ENCODE measurements at places on chromosomes 16 and 17.

GRCh38 chr17:82696916-82697807 lies 1.3 kb downstream of the RAB40B start:
- no peak for DNase-seq

DNA sequence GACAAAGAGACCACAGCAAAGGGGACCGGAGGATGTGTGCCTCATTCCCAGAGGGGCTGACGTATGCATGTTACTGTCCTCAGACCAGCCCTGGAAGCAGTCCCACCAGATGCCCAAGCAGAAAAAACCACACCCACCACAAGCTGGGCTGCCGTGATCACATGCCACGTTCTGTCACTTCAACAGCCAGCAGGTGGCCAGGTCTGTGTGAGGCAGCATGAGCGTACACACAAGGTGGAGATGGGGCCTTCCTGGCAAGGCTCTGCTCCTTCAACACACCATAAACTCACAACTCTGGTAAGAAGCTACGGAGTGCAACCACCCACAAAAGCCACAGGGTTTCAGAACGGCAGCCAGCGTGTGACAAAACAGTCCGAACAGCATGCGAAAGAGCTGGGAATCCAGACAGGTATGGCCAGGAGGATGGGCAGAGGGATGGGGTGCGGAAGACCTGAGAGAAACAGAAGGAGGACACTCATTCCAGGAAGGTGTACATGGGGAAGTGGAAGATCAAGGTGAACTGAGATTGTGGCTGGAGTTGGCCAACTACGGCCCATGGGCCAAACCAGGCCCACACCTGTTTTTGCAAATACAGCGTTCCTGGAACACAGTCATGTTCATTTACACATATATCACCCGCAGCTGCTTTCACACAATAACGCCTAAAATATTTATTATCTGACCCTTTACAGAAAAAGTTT lies 27.9 kb downstream of the MBTPS1 start:
- DNase-seq: no peak

- DNase-seq: no peak
These were observed 93.5 kb downstream of the RBFOX1 start for GRCh38 chr16:7426161-7426560.

GRCh38 chr17:81173052-81173761 lies 7.2 kb upstream of the AATK start:
- no peak for DNase-seq

DNA sequence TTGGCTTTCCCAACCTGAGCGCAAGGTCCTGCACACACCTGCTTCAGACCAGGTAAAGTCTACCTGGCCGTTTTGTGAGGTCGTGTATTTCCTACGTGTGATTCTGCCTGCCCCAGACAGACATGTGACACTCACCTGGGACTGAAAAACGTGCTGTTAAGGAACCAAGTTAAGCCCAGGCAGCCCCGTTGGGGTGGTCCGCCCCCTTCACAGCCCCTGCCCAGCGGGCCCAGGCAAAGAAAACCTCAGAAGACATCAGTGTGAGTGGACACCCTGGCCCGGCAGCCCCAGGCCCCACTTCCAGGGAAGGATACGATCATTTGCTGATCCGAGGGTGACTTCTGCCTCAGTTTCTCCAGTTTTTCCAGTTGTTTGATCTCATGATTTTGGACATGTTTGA lies 4.7 kb downstream of the CIBAR2 start:
- DNase-seq: no peak

DNA sequence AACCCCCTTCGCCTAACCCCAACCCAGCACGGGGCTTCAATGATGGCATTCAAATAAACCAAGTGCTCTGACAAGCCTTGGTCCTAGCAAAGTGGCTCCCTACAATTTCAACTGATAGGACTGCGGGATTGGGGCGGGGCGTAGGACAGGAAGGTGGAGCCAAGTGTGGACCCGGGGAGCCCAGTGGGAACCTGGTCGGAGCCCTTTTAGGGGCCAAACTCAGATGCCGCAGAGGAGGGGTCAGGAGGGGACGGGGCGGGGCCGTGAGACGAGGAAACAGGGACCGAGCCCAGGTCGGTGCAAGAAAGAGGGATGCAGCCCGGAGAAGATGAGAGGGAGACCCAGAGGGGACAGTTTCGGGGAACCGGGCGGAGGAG lies 13.2 kb upstream of the CDIPT start:
- DNase-seq: no peak

DNA sequence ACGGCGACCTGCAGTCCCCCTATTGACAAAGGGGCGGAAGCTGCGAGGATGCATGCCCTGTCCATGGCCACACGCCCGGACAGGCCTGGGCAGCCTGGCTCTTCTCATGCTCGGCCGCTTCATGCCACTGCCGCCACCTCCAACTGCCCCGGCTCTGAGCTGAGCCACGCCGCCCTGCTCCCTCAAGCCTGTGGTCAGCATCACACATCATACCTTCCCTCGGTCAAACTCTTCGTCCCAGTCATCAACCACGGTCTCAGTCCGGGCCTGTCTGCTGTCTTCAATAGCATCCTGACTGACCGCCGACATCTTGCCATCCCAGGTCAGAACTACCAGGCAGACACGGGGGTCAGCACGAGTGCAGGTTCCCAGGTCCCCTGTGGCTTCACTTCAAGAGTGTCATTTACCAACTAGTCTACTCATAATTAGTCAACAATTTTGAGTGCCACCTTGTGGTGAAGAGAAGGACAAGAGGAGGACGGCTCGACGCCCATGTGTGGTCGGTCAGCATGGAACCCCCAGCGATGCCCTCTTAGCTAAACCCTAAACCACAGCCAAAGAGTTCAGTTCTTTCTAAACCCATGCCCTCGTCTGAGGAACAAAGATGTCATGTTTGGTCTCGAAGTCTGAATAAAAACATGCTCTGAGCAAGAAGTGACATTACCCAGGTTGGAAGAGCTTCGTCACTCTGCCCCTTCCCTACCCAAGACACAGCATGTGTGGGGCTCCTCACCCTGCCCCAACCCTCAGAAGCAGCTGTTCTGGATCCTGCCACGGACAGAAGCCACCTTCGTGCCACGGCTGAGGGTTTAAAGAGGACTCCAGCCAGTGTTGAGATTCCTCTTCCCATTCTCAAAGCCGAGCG lies 16.9 kb upstream of the CYTH1 start:
- no peak for DNase-seq

DNA sequence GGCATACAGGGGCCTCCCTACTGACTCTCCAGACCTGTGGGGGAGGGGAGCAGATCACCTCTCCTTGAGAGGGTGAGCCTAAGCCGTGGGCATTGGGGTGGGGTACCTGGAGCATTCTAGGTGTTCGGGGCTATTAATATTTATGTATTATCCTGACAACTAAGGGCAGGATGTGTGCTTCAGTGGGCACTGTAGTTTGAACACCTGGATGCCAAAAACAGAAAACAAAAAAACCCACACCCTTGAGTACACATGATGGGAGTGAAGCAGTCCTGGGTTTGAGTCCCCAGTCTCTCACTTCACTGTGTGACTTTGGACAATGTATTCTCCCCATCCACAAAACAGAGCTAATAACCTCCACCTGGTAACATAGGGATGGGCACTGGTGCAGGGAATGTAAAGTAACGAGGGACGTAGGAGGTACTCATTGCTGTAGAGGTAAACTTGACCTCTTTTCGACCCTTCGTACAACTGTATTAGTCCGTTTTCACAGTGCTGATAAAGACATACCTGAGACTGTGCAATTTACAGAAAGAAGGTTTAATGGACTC lies 257.8 kb downstream of the CPPED1 start:
- DNase-seq: no peak

GRCh38 chr16:5615868-5616642 lies 518.5 kb upstream of the EEF2KMT start:
- DNase-seq: peak; percentile 66

- no peak for DNase-seq
These were observed 6.3 kb downstream of the SLC25A39 start for GRCh38 chr17:44318077-44318892.

DNA sequence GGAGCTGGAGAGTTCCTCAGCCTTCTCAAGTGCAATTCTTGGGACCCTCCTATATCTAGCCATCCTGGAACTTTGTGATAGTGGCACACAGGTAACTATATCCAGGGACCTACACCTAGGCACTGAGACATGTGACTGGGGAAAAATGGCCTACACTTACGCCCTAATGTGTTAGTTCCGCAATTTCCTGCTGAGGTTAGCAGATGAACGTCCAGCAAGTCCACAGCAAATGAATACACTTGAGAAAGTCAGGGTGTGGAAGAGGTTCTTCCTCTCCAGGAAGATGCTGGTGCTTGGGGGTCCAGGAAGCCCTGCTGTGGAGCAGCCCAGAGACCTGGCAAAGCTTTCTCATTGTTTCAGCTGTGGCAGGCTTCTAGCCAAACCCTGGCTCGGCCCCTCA lies 20.8 kb downstream of the PIK3R5 start:
- DNase-seq: no peak

DNA sequence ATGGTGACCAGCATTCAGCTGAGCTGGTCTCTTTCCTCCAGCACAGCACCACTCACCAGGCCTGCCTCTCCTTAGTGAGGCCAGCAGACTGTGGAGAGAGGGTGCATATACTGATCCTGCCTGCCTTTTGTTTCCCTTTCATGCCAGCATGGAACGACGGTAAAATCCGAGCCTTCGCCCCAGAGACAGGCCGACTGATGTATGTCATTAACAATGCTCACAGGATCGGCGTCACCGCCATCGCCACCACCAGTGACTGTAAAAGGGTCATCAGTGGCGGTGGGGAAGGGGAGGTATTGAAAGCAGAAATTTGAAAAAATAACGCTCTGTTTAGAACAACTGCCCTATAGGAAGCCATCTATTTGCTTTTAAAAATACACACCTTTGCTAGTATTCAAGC lies 12.6 kb upstream of the USP43 start:
- DNase-seq: no peak

DNA sequence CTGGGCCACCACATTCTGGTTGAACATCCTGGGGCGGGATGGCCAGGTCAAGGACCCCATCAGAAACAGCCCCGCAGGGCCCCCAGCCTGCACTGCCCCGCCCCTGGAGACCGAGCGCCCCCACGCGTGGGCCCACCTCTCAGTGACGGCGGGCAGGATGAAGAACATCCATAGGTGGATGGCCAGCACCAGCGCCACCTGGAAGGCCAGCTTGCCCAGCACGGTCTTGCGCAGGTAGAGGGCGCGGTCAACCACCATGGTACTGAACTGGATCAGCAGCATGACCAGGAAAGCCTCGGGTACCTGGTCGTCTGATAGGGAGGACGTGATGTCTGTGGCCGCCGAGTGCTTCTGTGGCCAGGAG lies 13.6 kb downstream of the CTU2 start:
- DNase-seq: no peak

GRCh38 chr17:73188011-73188410 lies 4.8 kb upstream of the COG1 start:
- no peak for DNase-seq

DNA sequence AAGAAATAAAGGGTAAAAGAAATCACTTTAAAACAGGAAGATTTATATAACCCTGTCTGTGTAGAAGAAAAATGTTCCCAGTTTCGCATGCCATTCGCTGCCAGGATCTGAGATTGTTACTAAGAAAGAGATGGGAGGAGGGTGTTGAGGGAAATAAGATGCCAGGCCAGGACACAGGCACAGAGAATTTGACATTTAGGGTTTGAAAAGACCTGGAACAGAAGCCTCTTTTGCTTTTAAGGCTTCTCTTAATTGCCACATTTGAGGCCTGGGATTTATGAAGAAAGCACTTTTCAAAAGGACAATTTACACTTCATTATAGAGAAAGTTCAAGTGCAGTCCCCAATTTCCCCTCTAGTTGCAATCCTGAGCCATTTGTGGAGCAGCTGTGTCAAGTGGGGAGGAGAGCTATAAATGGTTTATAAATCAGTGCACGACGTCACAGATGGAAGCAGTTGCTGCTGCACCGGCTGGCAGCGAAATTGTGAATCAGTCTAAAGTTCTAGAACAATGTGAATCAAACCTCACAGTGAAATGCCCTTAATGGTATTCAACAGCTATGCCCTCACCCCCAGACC lies 26.5 kb upstream of the C16orf87 start:
- peak; percentile 62 for DNase-seq

DNA sequence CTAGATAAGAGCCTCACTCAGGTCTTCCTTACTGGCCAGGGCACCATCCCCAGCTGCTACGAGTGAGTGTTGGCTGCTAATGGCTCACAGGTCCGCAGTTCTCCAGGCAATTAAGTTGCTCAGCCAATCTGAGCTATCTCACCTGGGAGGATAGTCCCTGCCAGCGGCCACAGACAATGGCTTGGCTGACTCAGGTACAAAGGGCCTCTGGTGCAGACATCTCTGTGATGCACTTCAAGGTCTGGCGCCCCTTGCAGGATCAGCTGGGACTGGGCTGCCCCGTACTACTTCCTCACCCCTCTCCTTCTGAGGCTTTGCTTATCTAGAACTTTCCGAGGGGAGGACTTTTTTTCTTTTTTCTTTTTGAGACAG lies 49.2 kb upstream of the EMP2 start:
- DNase-seq: no peak

GRCh38 chr16:53098526-53099317 lies 43.9 kb downstream of the CHD9 start:
- DNase-seq: peak; percentile 67

DNA sequence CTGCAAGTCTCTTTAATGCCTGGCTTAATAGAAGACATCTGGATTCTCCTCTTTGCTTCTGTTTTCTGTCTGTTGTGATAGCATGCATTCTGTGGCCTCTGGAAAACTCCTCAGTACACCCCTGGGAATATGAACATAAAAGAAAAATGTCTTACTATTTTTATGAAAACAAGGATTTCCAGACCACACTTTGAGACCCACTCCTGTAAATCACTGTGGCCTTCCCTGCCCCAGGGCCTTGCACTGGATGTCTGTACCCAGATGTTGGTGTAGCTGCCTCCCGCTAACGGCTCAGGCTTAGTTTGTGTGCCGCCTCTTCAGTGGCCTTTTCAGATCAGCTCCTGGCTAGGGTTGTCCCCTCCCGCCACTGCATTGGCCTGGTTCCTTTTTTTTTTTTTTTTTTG lies 126.6 kb downstream of the SOCS1 start:
- DNase-seq: no peak

GRCh38 chr16:83689385-83689831 lies 118.4 kb upstream of the HSBP1 start:
- no peak for DNase-seq

DNA sequence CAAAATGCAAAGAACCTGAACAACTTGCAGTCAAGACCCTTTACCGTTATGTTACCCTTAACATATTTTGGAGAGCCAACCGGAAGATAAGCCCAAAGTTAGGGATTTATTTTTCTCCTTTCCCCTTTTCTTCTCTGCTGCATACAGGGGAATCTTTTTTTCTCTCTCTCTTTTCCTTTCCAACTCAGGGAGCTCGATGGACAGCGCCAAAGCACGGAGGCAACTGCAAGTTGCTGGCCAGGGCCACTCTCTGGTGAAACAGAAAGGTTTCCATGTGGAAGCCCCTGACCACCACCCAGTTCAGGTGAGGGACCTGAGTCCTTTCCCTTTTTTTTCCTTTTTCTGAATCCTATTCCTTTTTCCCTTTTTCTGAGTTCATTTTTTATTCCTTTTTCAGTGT lies 98.8 kb upstream of the COX10 start:
- DNase-seq: no peak

DNA sequence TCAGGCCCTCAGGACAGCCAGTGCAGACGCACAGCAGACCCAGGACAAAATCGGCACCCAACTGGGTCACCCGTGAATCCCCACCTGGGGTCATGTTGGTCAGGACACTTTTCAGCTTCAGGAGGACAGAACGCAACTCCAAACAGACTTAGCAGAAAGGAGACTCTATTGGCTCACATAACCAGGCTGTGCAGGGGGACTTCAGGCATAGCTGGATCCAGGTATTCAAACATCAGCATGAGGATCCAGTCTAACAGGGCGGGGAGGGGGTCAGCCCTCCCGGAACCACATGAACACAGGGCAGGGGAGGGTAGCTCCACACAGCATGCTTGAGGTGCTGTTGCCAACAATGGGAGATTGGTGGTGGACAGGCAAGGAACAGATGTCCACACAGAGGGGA lies 22.0 kb downstream of the ZNF469 start:
- DNase-seq: no peak

GRCh38 chr17:63775420-63775819 lies 1.4 kb downstream of the DDX42 start:
- DNase-seq: no peak
